ENCODE measurements at places on chromosomes 4 and X.

DNA sequence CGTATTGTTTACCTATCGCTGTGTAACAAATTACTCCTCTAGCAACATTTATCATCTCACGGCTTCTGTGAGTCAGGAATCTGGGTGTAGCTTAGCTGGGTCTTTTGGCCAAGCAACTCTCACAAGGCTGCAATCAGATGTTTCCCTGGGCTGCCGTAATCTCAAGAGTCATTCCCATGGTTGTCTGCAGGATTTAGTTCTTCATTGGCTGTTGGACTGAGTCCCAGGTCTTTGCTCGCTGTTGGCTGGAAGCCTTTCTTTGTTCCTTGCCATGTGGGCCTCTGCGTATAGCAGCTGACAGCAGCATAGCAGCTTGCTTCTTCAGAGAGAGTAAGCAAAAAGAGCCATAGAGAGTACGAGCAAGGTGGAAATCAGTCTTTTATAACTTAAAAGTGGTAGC is 16.8 kb downstream of the POLR2B start:
- no peak for DNase-seq

- no peak for DNase-seq
Measured at GRCh38 chr4:70606459-70606858, 14.4 kb downstream of the AMBN start.

DNA sequence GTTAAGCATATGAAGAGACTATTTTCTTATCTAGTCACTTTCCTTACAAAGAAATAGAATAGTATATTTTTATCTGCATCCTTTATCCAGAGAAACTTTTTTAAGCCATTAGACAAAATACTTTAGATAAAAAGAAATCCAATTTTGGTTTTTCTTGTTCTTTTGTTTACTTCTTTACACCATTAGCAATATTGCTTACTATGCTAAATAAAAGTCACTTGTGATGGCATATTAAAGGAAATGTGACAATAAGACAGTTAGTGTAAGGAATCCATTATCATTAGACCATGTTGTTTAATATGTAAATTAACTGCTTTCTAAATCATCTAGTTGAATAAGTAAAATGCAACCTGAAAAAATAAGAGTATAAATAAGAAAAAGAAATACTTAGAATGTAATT is 2582.7 kb downstream of the ARAP2 start:
- no peak for DNase-seq

GRCh38 chr4:159174645-159175084 is 71.8 kb downstream of the RAPGEF2 start:
- no peak for DNase-seq

DNA sequence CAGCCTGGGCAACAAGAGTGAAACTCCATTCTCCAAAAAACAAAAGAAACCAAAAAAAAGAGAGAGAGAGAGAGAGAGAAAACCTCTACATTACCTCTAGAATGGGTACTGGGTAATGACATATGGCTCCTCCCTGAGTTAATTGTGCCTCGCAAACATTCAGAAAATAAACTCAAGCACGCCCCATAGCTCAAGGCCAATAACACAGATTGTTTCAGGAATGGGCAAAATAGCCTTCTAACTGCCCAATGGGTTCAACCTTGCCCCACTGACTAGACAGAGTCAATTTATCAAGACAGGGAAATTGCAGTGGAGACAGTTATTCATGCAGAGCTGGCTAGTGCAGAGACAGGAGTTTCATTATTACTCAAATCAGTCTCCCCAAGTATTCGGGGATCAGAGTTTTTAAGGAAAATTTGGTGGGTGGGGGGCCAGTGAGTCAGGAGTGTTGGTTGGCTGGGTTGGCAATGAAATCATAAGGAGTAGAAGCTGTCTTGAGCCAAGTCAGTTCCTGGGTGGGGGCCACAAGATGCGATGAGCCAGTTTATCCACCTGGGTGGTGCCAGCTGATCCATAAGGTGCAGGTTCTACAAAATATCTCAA is 25.1 kb downstream of the NIPAL1 start:
- no peak for DNase-seq

- DNase-seq: no peak
Measured at GRCh38 chr4:121794505-121795188, 6.5 kb upstream of the EXOSC9 start.

- no peak for DNase-seq
Measured at GRCh38 chr4:24561438-24562139, 22.8 kb downstream of the DHX15 start.

GRCh38 chr4:2064276-2064991 is 5.3 kb downstream of the NAT8L start:
- no peak for DNase-seq

GRCh38 chr4:82898322-82899243 is 2.0 kb upstream of the THAP9 start:
- peak; percentile 35 for DNase-seq

DNA sequence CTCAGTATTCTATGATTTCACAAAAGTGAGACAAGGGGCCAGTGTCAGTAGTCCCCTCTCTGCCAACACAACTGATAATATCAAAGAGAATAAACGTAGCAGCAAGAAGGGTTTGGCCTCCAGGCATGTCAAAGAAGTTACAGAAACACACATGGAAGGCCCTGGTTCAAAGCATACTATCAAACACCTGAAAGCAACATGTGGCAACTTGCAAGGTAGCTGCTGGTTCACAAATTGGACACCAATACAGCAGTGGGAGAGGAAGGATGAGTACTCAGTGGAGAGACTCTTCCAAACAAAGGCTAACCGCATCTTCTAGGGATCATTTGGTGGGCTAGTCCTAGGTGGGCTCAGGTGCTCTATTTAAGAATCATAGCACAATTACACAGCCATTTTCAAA is 74.9 kb upstream of the MAOA start:
- no peak for DNase-seq

Measured in CD4-positive, alpha-beta T cell treated with Interleukin-17A for 1 hour (primary cell).